ENCODE measurements at places on chromosomes 6 and 20.

GRCh38 chr6:31609519-31610406 lies 5.3 kb upstream of the AIF1 start:
- DNase-seq, result no peak

DNA sequence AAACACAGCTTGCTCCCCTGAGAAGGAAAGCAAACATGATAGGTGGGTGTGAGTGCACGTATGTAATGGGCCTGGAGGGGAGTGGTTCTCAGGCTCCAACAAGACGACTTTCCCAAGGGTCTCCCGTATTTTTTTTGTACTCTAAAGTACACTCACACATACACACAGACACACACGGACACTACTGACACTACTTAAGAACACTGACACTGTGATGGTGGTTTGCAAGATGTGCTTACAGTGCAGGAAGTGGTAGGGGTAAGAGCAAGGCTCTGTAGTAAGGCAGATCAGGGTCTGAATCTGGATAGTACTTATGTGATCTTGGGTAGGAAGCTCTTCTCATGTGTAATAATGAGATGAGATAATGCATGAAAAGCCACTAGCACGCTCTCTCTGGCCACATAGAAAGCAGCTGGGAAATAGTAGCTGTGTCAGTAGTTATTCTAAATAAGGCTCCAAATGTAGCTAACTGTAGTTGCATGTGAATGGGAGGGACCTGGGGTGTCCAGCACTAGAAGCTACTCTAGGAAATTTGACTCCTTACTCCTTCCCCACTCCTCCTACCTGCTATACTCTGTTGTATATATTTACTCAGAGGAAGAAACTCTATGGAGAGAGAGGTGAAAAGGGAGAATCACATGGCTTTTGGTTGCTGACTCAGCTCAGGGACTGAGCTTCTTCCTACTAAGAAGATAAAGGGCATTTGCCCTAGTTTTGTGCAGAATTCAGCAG lies 8.4 kb upstream of the ZBTB24 start:
- no peak for DNase-seq

DNA sequence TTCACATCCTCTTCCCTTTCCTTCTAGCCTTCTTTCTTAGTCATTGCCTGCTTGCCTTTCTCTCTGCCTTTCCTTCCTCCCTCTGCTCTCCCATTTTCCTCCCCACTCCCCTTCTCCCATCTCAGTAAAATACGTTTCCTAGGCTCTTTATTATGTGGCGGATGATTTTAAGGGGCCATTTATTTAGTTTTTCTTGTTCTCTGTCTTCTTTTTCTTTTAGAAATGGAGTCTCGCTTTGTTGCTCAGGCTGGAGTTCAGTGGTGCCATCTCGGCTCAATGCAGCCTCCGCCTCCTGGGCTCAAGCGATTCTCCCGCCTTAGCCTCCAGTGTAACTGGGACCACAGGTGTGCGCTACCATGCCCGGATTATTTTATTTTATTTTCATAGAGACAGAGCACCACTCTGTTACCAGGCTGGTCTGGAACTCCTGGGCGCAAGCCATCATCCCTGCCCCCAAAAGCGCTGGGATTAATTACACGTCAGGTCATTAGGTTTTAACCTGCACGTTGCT lies 1.5 kb downstream of the MTHFD1L start:
- no peak for DNase-seq

- DNase-seq, result peak; percentile 67
These were observed 163.2 kb upstream of the ZNF337 start for GRCh38 chr20:25859649-25860530.

- DNase-seq, result no peak
These were observed 43.0 kb downstream of the TPD52L1 start for GRCh38 chr6:125196613-125197012.

DNA sequence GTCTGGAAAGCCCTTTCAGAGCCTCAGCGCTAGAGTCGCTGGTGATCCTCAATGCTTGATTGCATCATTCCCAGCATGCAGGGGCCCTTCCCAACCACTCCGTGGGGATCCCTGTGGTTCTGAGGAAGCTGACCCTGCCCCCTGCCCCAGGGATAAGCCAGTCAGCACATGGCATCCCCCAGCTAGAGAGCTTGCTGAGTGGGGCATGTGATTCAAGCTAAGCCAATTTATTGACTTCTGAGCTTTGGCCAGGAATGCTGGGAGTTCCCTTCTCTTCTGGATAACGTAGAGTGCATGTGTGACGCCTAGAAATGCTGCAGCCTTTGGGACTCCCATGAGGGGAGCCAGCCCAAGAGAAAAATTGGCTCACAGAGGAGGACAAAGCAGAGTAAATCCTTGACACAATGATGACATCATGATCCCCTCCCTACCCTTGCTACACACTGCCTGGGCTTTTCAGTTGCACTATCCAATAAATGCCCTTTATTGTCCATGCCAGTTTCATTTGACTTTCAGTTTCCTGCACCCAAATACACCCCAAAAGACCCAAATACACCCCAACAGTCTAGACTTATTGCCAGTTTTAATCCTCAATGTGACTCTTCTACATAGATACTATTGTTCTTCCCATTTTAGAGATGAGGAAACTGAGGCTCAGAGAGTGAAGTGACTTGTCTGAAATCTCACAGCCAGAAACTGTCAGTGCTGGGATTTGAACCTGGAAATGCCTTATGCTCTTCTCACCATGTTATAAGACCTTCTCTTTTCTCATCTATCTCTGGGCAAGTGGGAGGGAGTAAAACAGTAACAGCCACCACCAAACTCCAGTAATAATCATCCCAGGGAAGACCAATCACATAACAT lies 34.3 kb downstream of the KCNB1 start:
- DNase-seq, result no peak

DNA sequence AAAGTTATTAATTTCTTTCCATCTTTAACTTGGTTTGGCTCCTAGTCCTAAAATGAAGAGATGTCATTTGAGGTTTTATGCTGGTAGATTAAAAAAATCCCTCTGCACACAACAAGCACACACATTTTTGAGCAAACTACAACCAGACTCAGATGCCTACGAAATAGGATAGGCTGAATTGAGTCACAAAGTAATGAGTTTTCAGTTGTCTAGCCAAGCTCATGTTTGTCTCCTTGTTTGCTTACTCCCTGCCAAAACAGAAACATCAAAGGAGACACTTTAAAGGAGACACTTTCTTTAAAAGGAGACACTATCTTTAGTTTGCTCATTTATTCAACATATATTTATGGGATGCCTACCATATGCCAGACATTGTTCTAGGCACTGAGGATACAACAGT lies 56.2 kb downstream of the TPBG start:
- DNase-seq, result no peak

DNA sequence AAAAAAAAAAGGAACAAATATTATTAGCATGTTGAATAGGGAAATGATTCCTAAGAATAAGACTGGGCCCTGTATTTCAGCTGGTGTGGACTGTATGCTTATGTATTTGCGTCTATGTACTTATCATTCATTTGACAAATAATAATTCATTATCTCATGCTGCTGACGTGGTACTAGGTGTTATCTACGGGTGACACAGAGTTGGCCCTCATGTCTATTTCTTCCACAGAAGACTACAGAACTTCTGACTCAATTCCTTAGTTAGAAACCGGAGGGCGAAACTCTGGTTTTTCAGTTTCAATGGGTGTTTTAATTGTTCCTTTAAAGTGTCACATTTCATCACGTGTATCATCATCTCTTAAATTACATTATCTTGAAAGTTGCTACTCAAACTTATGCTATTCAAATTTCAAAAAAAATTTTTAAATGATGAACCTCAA lies 305.9 kb downstream of the CLIC5 start:
- DNase-seq, result peak; percentile 42

DNA sequence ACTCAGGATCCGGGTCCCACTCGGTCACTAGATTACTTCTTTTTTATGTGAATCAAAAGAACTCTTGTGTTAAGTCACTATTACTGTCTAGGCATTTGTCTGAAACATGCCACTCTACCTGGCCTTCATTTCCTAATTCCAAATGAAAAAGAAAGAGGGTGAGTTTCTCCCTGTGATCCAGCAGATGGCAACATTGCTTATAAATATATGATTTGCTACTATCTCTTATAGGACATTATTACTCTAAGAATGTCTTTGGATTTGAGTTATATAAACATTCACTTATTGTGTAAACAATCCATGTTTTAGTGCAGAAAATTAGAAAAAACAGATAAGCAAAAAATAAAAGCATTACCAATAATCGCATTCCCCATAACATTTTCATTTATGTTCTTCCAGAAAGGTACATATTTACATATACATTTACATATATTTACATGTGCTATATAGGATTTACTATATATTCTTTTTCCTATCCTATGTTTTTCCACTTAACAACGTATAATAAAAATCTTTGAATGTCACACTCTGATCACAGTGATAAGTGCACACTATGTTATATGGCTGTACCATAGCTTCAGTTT lies 66.9 kb downstream of the FAXC start:
- DNase-seq, result no peak

- no peak for DNase-seq
These were observed 13.6 kb upstream of the IBTK start for GRCh38 chr6:82260997-82261732.

DNA sequence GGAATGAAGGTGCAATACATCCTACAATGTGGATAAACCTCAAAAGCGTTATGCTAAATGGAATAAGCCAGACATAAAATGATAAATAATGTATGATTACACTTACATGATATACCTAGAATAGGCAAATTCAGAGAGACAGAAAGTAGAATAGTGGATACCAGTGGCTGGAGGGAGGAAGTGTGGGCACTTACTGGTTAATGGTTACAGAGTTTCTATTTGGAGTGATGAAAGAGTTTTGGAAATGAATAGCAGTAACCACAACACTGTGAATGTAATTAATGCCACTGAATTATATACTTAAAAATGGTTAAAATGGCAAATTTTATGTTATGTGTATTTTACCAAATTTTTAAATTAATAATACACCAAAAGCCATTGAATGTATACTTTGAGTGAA lies 71.4 kb upstream of the CST7 start:
- DNase-seq, result no peak

DNA sequence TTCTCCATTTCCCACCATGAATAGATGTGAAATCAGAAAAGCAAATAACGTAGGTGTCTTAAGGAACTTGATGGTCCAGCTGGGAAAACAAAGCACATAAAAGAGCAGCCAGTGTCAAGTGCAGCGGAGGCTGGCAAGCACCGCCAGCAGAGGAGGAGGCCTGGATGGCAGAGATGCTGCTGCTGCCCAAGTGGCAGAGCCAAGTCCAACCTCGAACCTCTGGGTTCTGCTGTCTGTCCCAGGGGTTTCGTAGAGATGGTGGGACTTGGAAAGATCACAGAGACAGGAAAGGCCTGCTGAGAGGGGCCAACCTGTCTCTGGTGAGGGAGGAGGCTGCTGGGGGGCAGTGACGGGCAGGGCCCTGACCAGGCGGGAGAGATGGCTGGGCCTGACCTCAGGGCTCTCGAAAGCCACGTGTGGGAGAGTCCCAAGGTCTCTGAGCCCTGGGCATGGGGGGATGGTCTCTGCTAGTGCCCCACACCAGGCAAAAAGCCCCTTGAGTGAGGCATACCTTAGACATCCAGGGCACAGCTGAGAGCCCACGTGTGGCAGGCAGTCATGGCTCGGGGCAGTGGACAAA lies 77.3 kb downstream of the TCP11 start:
- DNase-seq, result no peak

Measured in stimulated activated CD8-positive, alpha-beta memory T cell treated with anti-CD3 and anti-CD28 coated beads, Interleukin-15, amount 100 ng/mL, for 48 hours (primary cell).